ENCODE measurements at places on chromosomes 6 and 20. TPM values are rescaled to one million over a fixed set of nuclear protein-coding genes. Genes with fewer than 3 reads are reported as not detected.

DNA sequence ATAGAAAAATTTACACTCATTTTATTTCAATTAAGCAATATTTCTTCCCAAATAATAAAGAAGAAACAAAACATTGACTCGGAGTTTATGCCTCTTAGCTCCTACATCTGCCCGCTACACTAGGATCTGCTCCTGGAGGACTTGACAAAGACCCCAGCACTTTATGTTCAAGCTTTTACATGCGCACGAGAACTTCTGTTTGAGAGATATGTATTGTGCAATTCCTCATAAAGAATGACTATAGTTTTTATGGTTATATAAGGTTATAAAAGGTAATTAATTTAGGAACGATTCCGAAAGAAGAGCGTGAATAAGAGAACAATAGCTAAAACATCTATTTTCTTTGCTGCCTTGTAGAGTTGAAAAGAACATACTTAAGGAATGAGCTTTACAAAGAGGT is 12.4 kb upstream of the RALY start:
- DNase-seq = no peak
- H3K27me3 ChIP-seq = no peaks in the 10 kb centered on the region
- H3K36me3 ChIP-seq = no peaks in the 10 kb centered on the region

GRCh38 chr6:35048631-35049083 is 92.5 kb downstream of the TCP11 start:
- H3K27ac ChIP-seq = peak overlapping the region; percentile 76
- H3K4me1 ChIP-seq = peaks cover 64% of the 10 kb centered on the region
- H3K27me3 ChIP-seq = no peaks in the 10 kb centered on the region

- H3K36me3 ChIP-seq = no peaks in the 10 kb centered on the region
- no peaks in the 10 kb centered on the region for H3K27me3 ChIP-seq
- no peak for DNase-seq
- H3K4me1 ChIP-seq = no peaks in the 10 kb centered on the region
These were observed 324.6 kb upstream of the PLCB4 start for GRCh38 chr20:8744228-8744844.

- peaks cover 8% of the 10 kb centered on the region for H3K4me1 ChIP-seq
- no peak overlapping the region for H3K4me3 ChIP-seq
- no peaks in the 10 kb centered on the region for H3K27me3 ChIP-seq
- peak; percentile 72 for DNase-seq
These were observed 252.0 kb downstream of the HIVEP2 start for GRCh38 chr6:142692942-142693341.

- peak overlapping the region; percentile 73 for H3K4me3 ChIP-seq
- H3K36me3 ChIP-seq = peaks cover 56% of the 10 kb centered on the region
- peak overlapping the region; percentile 97 for H3K27ac ChIP-seq
- peaks cover 28% of the 10 kb centered on the region for H3K4me1 ChIP-seq
- H3K27me3 ChIP-seq = no peaks in the 10 kb centered on the region
These were observed 2.3 kb downstream of the SERPINB1 start for GRCh38 chr6:2839195-2839981.

DNA sequence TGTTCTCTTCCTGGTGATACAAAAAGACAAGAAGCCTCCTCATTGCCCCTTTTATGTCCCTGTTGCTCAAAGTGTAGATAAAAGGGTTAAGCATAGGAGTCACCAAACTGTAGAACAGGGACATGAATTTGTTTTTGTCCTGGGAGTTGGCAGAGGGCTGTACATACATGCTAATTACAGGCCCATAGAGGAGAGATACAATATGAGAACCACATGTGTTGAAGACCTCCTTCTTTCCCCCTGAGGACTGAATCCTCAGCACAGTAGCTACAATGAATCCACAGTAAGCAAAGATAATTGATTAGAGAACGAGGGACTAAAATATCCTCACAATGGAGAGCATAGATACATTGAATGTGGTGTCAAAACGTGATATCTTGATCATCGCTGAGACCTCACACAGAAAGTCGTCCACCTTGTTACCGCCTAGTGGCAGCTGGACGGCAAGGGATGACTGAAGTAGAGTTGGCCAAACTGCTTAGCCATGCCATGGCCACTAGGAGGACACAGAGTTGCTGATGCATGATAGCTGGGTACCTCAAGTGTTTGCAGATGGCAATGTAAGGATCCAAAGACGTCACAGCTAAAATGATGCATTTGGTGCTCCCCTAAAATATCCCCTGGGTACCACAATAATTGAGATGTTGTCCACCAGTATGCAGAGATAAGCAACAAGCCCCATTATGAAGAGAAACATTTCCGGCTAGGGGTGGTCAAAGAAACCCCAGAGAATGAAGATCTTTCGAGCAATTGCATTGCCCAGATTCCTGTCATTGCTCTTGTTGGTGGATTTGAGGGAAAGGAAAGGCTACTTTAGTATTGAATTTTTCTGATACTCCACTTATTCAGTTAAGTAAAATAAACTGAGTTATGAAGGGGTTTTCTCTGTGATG is 15.0 kb downstream of the OR2B3 start:
- H3K4me3 ChIP-seq = no peak overlapping the region
- no peaks in the 10 kb centered on the region for H3K4me1 ChIP-seq
- H3K36me3 ChIP-seq = no peaks in the 10 kb centered on the region
- no peak overlapping the region for H3K27ac ChIP-seq

Gene COL19A1
- polyA plus RNA-seq = 0.33 TPM
